Fibroblast of upper back skin (primary cell): ENCODE measurements at places on chromosomes 5 and 9.
A peak's percentile ranks its signal among the peaks of the same experiment; 100 is the strongest.

DNA sequence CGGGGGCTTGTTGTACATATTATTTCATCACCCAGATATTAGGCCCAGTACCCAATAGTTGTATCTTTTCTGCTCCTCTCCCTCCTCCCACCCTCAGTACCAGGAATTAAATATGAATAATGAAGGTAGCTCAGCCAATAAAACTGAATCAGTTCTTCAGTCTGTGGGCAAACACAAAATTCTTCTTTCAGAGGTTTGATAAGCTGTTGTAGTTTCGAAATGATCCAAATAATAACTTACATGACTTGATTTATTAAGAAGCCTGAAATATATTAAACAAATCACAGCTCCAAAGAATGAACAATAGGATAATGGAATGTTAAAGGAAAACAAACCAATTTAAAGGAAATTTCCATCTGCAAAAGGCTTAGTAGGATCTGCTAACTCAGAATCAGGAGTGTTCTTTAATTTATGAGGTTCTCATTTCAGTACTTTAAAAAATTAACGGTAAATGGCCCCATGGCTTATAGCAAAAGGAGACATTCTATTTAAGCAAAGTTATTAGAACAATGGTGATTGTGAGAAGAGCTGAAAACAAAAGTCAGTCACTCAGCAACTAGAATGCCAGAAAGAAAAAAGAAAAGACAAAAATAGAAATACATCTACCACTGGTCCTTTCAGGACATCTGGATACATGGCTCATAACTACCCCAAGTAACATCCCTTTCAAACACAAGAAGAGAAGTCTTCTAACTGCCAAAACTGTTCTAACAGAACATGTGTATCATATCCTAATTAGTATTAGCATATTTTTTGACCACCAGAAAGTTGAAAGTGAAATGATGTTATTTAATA is 62.4 kb downstream of the NR3C1 start:
- peak; percentile 11 for DNase-seq

DNA sequence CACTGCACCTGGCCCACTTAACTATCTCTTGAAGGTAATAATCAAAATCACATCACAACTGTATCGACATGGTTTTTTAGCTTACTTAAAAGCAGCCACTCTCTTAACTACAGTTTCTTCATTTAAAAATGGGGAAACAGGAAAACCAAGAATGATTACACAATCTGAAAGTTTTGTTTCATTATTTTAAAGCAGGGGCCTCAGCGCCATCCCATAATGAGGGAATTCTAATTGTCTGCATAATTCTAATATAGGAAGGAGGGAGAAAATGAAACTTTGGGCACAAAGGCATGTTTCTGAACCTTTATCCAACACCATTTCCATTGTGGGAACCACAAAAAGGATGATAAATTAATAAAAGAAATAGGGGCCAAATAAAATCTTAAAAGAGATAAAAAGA is 7.6 kb downstream of the HACD4 start:
- no peak for DNase-seq

DNA sequence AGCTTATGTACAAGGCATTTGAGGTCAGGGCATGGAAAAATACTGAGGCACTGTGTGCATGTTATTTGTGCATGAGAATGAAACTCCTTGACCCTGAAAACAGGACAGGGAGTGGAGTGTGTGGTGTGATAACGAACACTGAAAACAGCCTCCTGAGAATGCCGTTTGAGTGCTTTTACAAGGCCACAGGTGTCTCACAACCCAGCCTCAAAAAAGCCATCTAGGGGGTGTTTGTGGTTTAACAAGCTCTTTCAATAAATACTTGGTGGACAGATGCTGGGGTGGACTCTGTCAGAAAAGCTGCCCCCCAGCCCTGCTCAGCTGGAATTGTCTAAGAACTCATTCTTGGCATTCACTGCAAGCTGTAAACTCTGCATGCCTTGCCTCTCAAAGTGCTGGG is 94.0 kb upstream of the SLC25A48 start:
- no peak for DNase-seq

GRCh38 chr5:125267636-125268248 is 521.3 kb upstream of the ZNF608 start:
- no peak for DNase-seq

DNA sequence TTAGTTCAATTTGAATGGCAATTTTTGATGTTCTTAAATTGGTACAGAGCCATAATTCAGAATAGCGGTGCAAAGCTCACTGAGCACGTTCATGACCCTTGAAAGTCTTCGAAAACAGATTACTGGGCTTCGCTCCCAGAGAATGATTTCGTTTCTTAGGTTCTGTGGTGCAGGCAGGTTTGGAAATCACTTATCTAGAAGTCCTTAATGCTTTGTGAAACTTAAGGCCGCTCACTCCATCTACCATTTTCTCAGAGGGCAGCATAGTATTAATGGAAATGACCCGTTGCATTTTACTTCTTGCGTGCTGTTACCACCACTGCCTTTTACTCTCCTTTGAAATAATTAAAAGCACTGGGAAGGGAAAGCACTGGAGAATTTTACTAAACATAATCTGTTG is 2.9 kb upstream of the MAT2B start:
- DNase-seq = no peak
